ENCODE measurements at places on chromosomes 6 and 20.

- peak; percentile 65 for DNase-seq
Measured at GRCh38 chr6:125300992-125301434, 754 bp downstream of the HDDC2 start.

DNA sequence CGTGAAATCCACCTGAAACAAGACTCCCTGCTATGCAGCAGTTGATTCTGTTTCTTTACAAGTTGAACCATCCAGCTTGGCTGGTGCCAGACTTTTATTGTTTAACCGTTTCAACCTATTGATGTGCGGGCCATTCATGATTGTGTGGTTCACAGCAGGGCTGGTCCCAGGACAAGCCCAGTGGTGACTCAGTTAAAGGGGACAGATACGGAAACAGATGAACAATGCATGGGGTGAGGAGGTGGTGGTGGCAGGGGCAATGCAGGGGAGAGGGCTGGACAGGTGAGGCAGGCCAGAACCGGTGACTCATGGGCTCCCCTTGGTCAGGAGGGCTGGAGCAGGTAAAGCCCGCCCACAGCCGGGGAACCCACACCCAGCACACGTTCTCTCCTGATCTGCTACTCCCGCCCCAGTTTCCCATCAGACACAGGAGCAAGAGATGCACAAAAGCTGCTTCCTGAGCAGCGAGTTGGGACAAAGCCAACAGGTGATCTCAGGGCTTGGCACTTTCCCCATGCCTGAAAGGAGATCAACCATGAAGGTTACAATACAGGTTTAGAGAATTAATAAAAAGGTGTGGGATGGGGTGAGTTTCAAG lies 232.2 kb downstream of the LY86 start:
- no peak for DNase-seq

- DNase-seq, result no peak
Measured at GRCh38 chr20:10330071-10330470, 104.0 kb downstream of the MKKS start.

- no peak for DNase-seq
Measured at GRCh38 chr6:157461000-157461915, 80.3 kb downstream of the ZDHHC14 start.

DNA sequence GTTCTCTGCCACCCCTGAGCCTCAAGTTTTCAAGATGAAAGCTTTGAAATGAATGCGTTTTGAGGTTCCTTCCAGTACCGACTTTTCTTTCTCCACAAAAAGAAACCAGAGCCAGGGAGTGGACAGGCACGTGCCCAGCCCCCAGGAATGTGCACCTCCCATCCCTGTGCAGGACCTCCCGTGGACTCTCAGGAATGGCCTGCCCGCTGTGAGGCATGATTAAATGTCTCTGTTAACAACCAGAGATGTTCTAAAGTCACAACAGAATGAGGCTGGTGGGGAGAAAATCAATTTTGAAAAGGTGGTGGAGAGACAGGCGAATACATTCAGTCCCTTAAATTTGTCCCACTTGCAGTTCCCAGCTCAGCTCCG lies 1.5 kb downstream of the TGM3 start:
- no peak for DNase-seq

DNA sequence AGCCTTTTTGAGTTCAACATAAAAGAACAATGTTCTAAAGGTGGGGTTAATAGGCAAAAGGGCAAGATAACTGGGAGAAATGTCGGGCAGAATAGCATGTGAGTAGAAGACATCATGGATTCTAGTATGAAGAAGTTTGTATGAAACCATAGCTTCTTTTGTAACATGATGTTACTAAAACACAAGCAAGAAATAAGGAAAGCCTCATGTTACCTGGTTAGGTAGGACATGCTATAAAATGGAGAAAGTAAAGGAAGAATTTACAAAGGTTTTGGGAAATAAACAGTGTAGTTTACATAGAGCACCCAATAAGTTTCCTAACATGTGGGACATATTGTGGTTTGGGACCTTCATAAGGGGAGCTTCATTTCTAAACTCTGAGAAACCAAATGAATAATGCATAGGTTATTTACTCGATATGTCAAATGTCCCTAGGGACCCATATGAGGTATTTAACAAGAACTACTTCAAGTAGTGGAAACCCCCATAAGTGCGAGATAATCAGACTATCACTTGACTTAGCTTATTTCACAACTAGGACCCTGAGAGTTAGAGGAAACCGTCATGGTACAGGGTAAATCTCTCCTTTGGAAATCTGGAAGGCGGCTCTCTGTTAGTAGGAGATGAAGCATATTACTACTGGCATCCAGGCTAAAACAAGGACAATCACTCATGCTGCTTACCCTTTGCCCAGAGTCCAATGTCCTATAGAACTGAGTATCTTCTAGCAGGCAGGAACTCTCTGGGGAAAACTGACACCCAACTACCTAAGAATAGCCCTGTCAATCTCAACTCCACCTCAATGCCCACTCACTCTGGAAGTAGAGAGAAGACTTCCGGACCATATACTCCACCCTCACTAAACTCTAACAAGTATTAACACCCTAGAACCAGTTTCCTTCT lies 57.5 kb downstream of the ILRUN start:
- no peak for DNase-seq

DNA sequence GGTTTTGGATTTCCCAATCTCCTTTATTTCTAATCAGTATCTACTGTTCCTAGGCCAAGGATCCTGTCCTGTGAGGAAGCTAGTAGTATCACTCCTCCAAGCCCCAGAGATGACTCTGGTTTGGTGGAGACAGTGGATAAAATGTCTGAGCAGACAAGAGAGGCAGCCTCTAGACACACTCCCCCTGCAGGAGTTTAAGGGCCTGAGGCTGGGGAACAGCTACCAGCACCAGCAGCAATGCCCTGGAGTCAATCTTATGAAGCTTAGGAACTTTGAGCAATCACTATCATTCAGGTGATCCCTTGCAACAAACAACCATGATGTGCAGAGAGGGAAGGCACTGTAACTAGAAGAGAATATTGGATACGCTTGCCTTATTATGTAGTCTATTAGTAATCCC lies 384.7 kb upstream of the ID4 start:
- DNase-seq, result no peak

GRCh38 chr6:90194371-90194841 lies 102.2 kb downstream of the BACH2 start:
- DNase-seq, result no peak

GRCh38 chr6:170225852-170226417 lies 64.9 kb downstream of the DLL1 start:
- no peak for DNase-seq

DNA sequence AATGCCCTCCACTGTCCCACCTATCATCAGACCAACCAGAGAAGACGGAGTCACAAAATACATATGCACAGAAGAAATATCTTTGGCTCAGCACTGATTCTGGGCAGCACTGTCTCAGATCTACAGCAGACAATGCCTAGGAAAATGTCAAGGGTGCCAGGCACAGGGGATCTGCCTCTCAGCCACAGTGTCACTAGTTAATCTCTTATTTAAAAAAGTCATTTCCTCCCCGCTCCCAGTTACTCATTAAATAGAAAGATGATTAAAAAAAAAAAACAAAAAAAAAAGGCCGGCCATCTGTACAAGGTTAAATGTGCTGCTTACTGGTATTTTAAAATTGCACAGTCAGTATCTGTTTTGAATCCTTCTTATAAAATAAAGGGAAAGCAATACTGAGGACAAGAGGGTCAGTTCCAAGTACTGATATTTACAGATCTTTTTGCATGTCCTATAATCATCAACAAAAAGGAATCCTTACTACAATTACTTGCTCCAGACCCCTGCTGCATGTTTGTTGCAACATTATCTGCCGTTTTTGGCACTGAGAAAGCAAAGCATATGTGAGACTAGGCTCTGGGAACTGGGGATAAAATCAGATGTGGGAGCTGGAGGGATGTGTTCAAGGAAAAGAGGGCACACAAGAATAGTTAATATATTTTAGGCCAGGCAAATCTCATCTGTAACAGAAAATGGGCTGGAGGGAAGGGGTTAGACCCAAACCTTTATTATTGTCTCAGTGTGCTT lies 299.3 kb downstream of the KIF16B start:
- DNase-seq, result no peak
